ENCODE measurements at places on chromosomes 7 and 10.

DNA sequence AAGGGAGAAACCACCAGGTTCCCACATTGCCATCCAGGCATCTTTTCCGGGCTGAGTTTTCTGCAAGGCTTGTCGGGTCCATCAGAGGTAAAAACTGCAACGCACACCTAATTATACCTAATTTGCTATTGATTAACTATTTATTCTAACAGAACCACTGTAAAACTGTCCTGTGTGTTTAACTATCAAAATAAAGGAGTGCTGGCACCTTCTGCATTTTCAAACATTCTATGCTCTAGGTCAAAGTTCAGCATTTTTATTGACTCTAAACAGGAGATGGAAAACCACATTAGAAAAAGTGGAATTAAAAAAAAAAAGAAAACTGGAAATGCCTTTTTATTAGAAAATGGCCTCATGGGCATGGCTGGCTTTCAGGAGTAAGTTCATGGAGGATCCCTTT lies 82.0 kb downstream of the ADARB2 start:
- DNase-seq: no peak

DNA sequence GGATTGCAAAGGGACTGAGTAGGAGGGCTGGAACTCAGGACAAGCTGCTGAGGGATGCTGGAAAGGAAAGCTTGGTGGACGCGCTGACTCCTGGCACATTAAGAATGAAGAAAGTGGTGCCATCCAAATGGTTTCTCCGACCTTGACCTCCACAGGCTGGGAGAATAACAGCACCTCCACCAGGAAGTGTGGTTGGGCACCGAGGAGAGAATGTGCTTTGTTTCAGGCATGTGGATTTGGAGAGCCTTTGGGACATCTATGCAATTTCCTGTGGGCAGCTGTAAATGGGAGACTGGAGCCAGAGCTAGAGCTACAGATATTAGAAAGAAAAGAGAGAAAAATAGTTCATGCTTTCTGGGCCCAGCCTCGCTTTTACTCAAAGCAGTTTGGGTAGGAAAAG lies 29.8 kb upstream of the HABP2 start:
- no peak for DNase-seq

DNA sequence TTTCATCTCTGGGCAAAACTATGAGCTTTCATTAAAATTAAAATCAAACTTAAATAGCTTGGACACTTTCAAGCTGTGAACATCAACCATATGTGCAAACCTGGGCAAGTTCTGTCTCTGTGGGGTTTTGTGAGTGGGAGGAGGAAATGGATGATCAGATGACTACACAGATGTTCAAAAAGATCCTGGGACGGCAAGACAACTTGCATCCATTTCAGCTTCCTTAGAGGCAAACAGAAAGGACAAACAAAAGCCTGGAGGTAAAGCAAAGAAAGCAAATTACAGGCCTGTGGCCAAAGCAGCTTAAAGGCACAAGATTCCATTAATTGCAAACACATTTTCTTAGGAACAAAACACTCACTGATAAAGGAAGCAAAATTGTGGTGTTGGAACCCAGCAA lies 222.2 kb downstream of the NEBL start:
- DNase-seq: no peak

DNA sequence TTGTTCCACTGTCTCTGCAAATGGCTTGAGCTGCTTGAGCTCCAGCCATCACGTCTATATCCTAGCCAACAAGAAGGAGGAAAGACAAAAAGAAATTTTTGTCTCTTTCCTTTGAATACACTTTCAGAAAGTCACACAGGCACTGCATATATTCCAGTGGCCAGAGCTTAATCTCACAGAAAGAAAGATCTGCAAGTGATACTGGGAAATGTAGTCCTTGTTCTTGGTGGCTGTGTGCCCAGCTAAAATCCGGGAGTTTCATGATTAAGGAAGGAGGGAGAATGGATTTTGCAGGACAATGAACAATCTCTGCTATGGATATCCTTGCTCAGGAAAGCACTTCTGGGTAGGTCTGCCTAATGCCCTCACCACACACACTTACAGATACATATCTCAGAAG lies 19.5 kb upstream of the DLG5 start:
- DNase-seq: no peak

- DNase-seq: no peak
Observed at GRCh38 chr7:22121702-22122474, 176.2 kb upstream of the CDCA7L start.

DNA sequence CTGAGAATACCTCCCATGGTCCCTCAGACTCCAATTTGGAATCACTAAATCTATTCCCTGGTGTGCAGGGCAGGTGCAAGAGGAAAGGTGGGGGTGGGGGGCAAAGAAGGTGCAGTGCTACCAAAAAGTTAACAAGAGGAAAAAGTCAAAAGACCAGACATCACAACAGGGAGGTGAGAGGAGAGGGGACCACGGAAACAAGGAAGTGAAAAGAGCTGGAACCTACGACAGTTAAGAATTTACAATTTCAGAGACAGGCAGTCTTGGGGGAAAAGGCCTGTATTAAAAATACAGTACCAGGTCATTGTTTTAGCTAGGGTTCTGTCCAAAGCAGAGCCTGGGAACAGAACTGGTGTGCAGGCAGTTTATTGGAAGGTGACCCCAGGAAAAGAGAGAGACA lies 14.6 kb downstream of the ITGB1 start:
- no peak for DNase-seq

DNA sequence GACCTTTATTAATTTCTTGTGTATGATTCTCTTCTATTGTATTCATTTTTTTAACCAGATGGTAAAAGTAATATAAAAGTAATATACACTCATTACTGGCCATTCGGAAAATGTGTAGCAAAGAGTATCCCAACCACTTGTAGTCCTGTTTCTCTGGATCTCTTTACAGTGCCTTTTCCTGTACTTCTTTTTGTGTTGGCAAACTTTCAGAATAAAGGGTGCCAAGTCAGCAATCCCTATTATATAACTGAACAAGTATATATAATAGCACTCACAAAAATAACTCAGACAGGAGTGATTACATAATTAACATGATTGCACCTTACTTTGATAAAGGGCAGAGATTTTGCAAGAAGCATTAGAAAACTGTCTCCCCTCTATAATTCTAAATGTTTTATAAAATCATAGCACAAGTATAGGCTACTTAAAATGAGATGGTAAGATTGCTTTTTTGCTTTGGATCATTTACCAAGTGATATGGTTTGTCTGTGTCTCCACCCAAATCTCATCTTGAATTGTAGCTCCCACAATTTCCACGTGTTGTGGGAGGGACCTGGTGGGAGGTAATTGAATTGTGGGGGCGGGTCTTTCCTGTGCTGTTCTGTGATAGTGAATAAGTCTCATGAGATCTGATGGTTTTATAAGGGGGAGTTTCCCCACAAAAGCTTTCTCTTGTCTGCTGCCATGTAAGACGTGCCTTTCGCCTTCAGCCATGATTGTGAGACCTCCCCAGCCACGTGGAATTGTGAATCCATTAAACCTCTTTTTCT lies 41.5 kb upstream of the EPC1 start:
- no peak for DNase-seq

- no peak for DNase-seq
Observed at GRCh38 chr7:158369290-158369689, 218.3 kb downstream of the PTPRN2 start.

Measured in stimulated activated CD8-positive, alpha-beta memory T cell treated with anti-CD3 and anti-CD28 coated beads, Interleukin-2, amount 100 ng/mL, for 1 hour (primary cell).